ENCODE measurements at places on chromosomes 6 and 20. TPM values are rescaled to one million over a fixed set of nuclear protein-coding genes. Genes with fewer than 3 reads are reported as not detected.
A peak's percentile ranks its signal among the peaks of the same experiment; 100 is the strongest.

The ZKSCAN3 gene
- total RNA-seq, result 10.1 TPM

DNA sequence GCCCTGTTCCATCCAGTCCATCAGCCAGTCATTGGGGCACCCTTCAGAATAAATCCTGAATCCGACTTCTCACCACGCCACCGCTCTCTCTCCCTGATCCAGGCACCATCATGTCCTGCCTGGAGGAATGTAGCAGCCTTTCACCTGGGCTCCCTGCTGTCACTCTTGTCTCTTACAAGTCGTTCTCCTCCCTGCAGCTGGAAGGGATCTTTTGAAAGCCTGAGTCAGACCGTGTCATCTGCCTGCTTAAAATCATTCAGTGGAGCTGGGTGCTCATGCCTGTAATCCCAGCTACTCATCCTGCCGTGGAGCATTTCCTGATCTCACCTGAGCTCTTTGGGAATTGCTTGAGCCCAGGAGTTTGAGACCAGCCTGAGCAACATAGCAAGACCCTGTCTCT is 19.2 kb upstream of the KCNG1 start:
- H3K4me3 ChIP-seq, result no peak overlapping the region
- DNase-seq, result peak; percentile 88
- H3K27me3 ChIP-seq, result no peaks in the 10 kb centered on the region
- H3K4me1 ChIP-seq, result peaks cover 12% of the 10 kb centered on the region
- no peaks in the 10 kb centered on the region for H3K36me3 ChIP-seq
- no peak overlapping the region for H3K27ac ChIP-seq

- H3K27ac ChIP-seq, result no peak overlapping the region
- no peaks in the 10 kb centered on the region for H3K27me3 ChIP-seq
- no peaks in the 10 kb centered on the region for H3K4me1 ChIP-seq
- no peaks in the 10 kb centered on the region for H3K36me3 ChIP-seq
Measured at GRCh38 chr6:170081556-170081955, 209.3 kb downstream of the DLL1 start.

DNA sequence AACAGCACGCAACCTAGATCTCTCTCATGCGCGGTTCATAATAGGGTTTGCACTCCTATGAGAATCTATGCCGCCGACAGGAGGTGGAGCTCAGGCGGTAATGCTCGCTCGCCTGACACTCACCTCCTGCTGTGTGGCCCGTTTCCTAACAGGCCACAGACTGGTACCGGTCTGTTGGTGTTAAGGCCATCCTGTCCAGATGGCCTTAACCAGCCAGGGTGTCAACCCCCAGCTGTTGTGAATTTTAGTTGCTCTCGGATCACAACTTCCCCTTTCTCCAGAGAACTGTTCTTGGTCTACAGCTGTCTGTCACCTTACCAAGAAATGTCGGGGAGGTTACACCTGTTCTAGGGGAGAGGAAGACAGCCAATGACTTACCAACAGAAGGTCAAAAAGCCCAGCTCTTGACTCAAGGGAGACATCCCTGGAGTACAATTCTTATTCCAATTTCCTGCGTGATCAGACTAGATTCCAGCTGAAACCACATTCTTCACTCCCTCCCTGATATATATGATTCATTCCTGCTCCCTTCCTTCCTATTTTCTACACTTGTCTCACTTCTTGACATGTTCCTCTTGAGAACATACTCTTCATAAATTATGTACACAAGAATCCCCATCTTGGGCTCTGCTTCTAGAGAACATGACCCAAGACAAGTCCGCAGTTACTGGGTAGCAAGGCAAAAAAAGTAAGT is 23.1 kb upstream of the DNAAF9 start:
- no peaks in the 10 kb centered on the region for H3K36me3 ChIP-seq
- no peak for DNase-seq
- H3K4me3 ChIP-seq, result no peak overlapping the region
- no peaks in the 10 kb centered on the region for H3K4me1 ChIP-seq
- no peak overlapping the region for H3K27ac ChIP-seq

DNA sequence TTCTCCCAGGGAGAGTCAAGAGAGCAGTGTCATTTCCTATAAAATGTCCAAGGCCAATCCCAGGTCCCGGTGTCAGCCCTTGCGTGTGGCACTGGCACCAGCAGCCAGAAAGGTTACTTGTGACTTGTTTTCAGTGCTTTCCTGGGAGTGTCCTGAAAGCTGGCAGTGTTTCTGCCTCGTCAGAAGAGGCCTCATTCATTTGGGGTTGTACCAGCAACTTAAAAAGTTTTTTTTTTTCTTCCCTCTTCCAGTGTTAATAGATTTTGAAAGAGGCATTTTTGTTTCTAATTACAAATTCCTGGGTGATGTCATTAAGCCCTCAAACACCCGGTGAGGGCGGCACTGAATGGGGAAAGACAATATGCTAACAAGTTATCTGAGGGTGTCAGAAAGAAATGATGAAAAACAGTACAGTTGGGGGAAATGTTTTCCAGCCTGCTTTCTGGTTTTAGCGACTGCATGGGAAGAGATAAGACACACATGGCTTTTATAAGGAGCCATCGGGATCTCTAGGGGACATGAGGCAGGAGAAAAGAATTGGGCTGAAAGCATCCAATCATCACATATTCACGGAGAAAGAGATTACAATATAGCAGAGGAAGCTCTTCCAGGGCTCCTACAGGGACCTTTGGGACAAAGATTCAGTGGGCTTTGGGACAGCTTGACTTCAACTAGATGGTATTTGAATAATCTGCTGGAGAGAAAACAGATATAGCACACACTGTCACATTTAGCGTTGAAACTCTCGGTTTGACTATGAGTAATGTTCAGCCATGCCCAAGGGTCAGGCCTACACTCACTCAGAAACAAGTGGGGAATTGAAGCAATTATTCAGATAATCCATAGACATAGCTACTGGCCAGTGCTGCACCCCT is 153.0 kb downstream of the BCAS1 start:
- H3K4me3 ChIP-seq, result no peak overlapping the region
- H3K4me1 ChIP-seq, result peaks cover 23% of the 10 kb centered on the region
- no peaks in the 10 kb centered on the region for H3K27me3 ChIP-seq
- peak; percentile 55 for DNase-seq
- H3K36me3 ChIP-seq, result no peaks in the 10 kb centered on the region

DNA sequence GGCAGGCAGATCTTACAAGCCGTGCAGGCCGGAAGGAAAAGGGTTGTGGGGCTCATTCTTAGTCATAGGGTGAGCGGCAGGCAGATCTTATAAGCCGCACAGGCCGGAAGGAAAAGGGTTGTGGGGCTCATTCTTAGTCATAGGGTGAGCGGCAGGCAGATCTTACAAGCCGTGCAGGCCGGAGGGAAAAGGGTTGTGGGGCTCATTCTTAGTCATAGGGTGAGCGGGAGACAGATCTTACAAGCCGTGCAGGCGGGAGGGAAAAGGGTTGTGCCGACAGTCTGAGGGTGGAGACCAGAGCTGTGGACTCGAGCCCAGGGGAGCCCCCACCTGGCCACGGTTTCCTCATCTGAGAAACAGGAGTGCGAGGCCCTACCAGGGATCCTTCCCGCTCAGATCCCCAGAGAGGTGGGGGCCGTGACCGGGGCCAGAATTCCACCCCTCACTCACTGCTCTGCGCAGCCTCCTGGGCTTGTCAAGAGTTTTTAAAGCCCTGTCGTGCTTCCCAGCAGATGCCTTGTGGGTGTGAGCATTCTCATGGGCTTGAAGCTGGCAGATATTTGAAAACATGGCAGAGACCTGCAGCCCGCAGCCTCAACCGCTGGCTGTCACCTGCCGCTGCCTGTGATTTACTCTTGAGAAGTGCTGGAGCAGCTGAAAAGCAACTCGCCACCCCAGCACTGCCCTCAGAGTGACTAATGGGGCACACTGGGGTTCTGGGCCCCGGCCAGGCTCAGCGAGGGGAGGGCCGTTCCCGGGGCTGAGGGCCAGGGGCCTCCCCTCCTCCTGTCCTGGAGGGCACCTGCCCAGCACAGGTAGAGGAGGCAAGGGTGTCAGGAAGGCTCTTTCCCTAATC is 31.9 kb downstream of the NTSR1 start:
- no peaks in the 10 kb centered on the region for H3K4me1 ChIP-seq
- no peak overlapping the region for H3K27ac ChIP-seq
- H3K36me3 ChIP-seq, result no peaks in the 10 kb centered on the region
- H3K27me3 ChIP-seq, result no peaks in the 10 kb centered on the region
- DNase-seq, result no peak
